ENCODE measurements at places on chromosomes 11 and 22.

DNA sequence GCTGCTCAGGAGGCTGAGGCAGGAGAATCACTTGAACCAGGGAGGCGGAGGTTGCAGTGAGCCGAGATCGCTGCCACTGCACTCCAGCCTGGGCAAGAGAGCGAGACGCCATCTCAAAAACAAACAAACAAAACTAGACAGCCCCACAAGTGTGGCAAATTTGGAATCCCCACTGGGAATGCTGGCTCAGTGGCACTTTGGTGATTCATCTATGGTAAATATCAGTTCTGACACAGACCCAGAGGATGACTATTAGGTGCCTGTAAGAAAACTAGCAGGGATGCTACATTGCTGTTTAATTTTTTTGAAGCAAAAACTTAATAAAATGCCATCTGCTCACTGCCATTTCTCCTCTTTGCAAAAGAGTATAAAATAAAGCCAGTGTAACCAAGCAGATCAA, 107.9 kb downstream of the NAT10 start:
- no peak for DNase-seq

GRCh38 chr11:60973699-60974098, 2.2 kb downstream of the CD6 start:
- no peak for DNase-seq

DNA sequence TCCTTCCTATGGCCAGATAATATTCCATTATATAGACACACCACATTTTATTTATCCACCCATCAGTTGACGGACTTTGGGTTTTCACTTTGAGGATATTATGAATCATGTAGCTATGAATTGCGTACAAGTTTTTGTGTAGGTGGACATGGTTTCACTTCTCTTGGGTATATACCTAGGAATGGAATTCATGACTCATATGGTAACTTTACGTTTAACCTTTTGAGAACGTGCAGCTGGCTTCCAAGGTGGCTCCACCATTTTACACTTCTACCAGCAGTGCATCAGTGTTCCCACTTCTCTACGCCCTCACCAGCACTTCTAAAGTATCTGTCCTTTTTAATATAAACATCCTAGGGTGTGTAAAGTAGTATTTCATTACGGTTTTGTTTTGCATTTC, 112.0 kb downstream of the PLEKHA7 start:
- DNase-seq, result peak; percentile 84

DNA sequence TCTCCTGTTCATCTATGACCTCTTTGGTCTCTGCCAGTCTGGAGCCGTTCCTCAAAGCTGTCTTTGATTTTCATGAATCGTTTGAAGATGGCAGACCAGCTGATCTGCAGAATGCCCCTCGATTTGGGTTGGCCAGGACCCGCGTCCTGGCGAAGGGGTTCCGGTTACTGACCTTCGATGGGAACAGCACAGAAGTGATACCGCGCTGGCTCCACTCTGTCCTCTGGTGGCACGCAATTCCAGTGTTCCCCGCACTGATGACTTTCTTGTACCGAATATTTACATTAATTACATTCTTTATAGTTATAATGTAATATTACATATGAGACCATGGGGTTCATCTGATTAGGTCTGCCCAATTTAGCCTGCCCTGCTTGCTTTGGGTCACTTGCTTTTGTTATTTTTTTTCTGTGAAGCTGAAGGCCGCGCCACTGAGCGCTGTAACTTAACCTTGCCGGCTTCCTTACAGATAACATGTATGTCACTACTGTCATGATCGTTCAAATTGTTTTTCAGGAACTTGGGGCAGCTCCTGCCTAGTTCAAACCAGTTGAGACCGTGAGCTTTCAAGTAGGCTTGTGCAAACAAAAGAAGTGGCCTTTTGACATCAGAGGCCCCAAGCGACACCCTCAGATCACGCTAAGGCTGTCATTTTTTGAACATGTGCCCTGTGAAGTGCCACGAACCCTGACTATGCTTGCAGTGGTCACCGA, 4.1 kb upstream of the USP18 start:
- no peak for DNase-seq

DNA sequence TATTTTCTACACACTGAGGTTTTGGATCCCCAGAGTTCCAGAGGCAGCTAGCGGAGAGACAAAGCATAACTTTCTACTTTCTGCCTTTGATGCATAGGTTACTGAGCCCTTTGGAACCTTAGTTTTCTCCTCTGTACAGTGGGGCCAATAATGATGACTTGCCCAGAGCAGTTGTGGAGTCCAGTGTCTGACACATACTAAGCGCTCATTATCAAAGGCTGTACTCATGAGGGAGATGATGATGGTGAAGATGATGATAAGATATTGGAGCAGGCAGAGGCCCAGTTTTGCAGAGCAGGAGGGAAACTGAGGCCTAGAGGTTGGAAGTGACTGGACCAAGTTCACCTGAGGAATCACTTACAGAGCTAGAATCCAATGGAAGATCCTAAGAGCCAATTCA, 458.0 kb downstream of the MIAT start:
- no peak for DNase-seq

DNA sequence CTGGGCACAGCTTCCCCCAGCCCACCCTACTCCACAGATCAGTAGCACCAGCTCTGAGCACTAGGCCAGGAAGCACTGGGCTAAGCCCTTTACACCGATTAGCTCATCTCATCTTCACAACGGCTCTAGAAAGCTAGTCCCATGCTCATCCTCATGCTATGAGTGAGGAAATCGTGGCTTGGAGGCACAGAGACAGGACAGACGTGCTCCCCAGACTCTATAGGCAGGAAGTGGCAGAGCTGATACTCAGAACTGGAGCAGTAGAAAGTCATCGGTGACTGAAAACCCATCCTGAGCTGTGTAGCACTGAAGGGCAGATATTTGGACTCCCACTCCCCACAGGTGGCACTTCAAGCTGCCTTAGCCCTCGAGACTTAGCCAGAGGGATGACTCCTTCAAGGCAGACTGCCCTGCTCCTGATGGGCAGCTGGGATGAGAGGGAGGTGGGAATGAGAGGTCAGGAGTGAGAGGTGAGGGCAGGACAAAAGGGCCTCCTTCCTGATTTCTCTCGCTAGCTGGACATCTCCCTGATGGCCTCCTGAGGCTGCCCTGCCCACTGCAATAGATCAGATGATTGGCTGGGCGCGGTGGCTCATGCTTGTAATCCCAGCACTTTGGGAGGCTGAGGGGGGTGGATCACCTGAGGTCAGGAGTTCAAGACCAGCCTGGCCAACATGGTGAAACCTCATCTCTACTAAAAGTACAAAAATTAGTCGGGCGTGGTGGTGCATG, 9.7 kb downstream of the CD5 start:
- peak; percentile 95 for DNase-seq

DNA sequence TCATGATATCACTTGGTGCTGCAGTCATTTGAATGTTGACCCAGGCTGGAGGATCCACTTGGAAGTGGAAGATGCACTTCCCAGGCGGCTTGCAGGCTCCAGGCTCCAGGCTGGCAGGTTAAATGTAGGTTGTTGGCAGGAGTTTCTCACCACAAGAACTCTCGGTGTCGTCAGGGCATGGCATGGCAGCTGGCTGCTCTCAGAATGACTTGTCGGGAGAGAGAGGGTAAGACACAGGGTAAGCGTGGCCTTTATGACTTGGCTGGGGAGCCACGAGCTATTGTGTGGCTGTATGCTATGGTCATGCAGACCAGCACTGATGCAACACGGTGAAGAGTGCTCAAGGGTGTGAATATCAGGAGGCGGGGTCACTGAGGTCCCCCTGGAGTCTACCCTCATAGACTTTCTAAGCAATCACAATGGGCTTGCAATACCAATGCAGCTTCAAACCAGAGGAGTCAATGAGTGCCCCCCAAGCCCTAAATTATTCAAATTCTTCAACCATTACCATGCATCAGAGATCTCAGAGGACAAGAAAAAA, 1027.7 kb downstream of the OPCML start:
- no peak for DNase-seq

- DNase-seq, result no peak
Observed at GRCh38 chr11:19747634-19748033, 35.0 kb downstream of the NAV2 start.

GRCh38 chr11:46333394-46333947, 13.8 kb upstream of the DGKZ start:
- DNase-seq, result no peak

- DNase-seq, result peak; percentile 54
Observed at GRCh38 chr22:29457730-29458129, 19.3 kb downstream of the RFPL1 start.

GRCh38 chr22:30453731-30454510, 17.9 kb downstream of the SEC14L3 start:
- peak; percentile 29 for DNase-seq

DNA sequence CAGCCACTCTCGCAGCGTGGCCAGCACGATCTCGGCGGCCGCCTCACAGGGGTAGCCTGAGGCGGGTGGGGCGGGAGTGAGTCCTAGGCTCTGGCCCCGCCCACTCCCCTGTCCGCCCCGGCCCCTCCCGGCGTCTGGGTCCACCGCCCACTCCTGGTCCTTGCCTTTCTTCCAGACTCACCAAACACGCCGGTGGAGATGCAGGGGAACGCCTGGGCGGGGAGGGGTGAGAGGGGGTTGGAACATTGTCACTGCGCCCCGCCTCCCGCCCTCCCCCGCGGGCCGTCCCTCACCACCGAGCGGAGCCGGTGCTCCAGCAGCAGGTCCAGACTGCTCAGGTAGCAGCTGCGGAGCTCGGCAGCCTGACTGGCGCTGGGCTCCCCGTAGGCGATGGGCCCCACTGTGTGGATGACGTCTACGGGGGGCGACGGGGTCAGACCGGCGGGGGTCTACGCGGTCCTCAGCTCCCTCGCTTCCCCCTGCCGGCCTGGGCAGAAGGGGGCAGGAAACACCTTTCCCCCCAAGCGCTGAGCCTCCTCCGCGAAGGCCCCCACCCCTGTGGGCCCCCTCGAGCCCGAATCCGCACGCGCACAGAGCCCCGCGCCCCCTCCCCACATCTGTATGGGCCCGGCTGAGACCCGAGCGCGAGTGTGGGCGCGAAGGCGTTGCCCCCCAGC, 13.2 kb downstream of the OTUB1 start:
- DNase-seq, result peak; percentile 44

DNA sequence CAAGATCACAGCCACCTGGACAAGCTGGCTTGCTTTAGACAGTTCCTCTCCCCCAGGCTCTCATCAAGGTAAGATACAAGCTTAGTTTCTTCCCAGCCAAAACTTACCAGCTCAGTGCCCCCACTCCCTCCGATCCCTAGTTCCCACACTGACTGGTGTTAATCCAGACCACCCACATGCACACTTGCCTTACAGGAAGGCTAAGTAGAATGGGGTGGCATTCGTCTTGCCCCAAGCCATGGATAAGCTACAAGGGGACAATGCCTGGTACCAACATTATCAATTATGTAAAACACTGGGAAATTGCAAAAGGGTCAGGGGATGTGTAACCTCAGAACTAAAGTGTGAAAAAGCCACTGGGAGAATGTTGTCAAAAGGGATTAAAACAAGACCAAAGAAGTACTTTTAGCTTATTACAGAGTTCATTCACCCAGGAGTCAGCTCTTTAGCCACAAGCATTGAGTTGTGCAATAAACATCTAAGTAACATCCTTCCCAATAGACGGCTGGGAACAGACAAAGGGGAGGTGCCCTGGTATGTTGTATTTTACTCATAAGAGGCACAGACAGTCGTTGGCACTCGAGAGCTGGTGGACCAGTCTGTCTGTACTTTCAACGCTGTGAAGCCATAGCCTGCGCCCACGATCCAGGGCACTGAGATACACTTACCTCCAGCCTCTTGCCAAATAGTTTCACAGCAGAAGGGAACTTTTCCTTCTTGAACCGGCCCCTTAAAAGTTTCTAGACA, 1.1 kb downstream of the DHCR7 start:
- peak; percentile 32 for DNase-seq

DNA sequence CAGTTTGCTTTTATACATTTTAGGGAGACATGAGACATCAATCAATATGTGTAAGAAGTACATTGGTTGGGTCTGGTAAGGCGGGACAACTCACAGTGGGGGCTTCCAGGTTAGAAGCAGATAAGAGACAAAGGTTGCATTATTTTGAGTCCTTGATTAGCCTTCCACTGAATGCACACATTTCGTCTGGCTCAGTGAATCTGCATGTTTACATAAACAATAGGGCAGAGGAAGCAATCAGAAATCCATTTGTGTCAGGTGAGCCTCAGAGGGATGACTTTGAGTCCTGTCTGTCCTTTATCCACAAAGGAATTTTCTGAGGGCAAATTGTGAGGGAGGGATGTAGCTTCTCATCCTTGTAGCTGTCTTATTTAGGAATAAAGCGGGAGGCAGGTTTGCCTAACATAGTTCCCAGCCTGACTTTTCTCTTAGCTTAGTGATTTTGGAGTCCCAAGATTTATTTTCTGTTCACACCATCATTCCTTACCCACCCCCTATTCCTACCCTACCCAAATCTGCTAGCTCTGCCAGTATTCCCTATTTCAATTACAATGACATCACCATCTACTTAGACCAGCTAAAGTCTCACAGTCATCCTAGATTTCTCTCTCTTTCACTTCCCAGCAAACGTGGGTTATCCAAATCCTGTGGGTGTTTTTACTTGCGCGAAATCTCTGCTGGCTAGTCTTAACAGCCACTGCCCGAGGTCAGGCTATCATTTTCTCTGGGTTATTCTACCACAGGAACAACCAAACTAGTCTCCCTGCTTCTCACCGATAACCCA, 2.9 kb downstream of the SC5D start:
- DNase-seq, result no peak

DNA sequence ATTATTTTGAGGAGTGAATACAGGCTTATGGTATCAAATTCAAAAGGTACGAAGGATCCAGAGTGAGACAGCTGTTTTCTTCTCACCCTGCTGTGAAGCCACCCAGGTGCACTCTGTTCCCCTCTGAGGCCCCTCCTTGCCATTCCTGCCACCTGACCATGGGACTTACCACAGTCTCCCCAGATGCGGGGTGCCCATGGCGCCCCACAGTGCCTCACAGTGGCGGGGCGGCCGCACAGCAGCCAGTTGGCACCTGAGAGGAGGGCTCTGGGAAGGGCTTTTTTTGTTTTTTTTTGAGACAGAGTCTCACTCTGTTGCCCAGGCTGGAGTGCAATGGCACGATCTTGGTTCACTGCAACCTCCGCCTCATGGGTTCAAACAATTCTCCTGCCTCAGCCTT, 151.7 kb downstream of the CEP164 start:
- DNase-seq, result no peak

All from activated CD4-positive, alpha-beta T cell treated with anti-CD3 and anti-CD28 coated beads, Interleukin-2, amount 50 U/mL, for 16 hours (primary cell).